ENCODE measurements at places on chromosomes 12 and 14.

DNA sequence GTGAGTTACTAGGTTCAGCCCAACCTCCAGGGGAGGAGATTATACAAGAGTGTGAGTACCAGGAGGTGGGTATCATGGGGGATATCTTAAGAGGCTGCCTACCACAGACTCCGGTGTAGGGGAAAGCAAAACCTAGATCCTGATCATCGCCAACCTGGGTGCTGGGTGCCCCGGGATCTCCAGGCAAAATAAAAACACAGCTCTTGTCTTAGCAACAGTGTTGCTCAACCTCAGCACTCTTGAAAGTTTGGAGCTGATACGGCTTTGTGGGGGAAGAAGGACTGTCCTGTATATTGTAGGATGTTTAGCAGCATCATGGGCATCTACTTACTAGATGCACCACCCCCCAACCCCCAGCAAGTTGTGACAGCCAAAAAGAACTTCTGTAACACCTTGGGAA lies 74.5 kb downstream of the CCDC60 start:
- no peak for DNase-seq

GRCh38 chr14:93346926-93347721 lies at the start of gene COX8C:
COX8C (plus strand) TSS chr14:93347182; CDS start chr14:93347269, 87 bp downstream.
- DNase-seq = no peak

DNA sequence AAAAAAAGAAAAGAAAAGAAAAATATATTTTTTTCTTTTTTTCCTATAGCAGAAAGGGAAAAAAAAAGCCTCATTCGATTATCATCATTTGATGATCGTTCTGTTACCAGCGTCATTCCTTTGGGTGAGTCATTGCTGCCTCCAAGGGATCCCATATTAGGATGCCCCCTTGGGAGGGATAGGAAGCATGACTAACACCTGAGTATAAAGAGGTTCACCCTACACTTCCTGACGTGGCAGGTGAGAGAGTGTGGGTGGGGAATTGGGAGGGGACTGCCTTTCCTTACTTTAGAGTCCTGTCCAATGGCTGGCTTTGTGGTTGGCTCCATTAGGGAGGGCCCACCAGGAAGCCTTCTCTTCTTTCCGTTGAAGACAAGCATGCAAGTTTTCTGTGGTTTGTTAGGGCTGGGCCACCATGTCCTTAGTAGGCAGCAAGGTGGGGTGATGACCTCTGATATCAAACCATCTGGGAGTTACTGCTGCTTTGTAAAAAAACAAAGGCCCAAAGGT lies 56.1 kb upstream of the FUT8 start:
- no peak for DNase-seq

DNA sequence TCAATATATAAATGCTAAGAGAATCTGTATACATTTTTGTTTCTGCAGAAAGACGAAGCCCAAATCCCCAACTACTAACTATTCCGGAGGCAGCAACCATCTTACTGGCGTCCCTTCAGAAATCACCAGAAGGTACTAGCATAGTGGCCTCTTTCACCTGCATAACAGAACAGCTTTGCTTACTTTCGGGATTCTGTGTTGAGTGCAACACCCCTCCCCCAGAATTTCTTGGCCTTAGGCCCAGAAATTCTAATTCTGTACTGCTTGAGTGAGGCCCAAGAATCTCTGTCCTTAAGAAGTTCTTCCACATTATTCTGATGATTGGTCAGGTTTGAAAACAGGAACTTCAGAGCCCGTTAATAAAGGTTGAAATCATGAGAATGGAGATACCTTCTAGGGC lies 2.9 kb downstream of the SPX start:
- DNase-seq = no peak

DNA sequence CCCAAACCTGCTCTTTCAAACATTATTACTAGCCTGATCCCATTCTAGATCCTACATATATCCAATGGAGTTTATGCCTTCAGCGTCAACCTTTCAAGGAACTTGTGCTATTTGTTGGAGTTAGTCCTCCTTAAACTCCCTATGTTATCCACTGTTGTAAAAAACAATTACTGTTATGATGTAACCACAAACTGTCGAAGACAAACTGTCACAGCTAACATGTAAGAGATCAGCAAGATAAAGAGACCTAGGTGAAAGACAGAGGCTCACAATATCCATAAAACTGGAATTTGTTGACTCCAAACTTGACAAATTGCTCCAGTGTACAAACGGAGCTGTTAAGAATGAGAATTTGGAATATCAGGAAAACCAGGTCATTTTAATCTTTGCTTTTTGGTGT lies 70.7 kb downstream of the CDK17 start:
- no peak for DNase-seq
